ENCODE measurements at places on chromosomes 5 and 9.
A peak's percentile ranks its signal among the peaks of the same experiment; 100 is the strongest.

DNA sequence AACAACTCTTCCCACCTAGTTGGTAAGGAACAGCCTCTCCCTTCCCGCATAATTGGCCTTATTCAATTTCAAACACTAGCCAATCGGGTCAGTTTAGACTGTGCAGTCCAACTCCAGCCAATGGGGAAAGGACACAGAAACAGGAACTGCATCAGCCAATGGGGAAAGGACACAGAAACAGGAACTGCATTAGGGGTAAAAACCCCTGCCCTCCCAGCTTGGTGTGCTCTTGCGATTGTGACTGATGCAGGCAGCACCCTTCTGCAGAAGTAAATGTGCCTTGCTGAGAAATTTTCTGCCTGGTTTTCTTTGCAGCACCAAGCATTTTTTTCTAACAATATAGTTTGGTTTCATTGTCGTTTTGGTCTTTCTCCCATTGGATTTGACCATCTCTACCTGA, 8.5 kb upstream of the GLT6D1 start:
- no peak for DNase-seq

DNA sequence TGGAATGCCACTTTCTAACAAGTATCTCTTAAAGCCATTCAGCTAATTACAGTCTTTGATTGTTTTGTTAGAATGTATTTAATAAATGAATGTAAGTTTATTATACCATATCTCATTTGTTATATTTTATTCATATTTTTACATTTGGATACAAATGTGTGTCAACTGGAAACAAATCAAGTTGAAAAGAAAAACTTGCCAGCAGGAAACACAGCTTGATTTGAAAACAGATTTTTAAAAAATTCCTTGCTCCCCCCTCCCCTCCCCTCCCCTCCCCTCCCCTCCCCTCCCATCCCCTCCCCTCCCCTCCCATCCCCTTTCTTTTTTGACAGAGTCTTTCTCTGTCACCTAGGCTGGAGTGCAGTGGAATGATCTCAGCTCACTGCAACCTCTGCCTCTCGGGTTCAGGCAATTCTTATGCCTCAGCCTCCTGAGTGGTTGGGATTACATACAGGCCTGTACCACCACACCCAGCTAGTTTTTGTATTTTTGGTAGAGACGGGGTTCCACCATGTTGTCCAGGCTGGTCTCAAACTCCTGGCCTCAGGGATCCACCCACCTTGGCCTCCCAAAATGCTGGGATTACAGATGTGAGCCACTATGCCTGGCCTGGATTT, 227.6 kb downstream of the WDR70 start:
- DNase-seq, result no peak

DNA sequence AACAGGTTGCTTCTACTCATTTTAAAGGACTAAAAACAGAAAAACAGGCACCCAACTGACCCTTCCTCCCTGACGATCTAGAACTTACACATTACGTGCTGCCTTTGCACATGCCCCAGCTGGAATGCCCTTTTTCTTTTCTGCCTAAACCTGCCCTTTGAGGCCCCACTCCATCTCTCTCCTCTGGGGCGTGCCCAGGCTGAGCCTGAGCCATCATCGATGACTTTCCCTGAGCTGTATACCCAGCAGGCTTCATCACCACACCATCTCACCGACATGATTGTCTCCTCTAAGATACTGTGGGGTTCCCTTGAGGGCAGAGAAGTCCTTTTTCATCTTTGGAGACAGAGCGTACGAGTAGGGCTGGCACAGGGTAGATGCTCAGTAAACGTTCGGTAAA, 24.1 kb upstream of the GABBR2 start:
- DNase-seq, result no peak

GRCh38 chr5:1133510-1134201, 21.8 kb upstream of the SLC12A7 start:
- DNase-seq, result no peak

DNA sequence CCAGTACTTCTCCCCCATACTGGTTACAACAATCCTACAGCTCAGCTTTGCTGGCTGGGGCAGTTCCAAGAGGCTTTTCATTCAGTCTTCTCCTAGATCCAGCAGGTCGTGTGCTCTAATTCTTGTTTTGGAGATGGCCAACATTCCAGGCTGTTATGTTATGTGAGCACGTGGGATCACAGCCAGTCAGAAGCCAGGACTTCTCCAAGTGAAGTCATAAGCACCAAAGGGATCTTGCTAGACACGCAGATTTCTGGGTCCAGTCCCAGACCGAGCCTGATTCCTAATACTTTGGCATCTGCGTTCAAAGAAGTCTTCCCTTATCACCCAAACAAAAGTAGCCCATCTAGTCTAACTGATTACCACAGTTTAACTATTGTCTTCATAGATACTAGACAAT, 1.4 kb upstream of the LARP1 start:
- DNase-seq, result peak; percentile 80

DNA sequence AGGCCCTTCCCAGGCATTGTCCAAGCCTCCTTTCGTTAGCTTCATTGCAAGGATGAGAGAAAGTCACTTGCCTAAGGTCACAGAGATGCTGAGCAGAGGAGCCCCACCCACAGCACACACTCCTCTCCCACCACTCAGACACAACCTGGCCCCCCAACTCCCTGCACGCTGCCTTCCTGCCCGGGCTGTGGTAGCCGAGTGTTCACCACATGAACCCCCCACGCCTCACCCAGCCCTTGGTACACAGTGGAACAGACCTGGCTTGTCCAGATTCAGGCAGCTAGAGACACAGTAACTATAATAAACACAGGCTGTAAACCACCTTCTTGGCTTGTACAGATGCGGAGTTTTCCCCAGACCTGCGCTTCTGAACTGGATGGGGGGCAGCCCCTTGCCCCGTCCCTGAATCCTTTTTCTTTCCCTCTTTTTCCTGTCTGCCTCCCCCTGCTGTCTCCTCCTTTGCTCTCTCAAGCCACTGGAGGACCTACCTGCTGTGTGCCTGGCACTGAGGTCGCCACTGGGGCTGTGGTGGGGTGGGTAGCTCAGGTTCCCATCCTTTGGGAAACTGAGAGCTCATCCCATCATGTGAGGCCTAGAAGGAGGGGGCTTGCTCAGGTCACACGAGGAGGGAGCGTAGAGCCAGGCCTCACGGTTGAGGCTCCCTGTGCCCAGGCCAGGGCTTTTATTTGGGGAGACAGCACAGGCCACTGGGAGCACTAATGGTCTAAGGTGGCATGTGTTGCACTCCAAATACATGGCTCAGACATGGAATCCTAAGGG, 55.7 kb upstream of the SYNPO start:
- DNase-seq, result no peak

All from eye (tissue), 1 donor.